Stimulated activated CD8-positive, alpha-beta memory T cell treated with anti-CD3 and anti-CD28 coated beads, Interleukin-15, amount 100 ng/mL, for 4 hours (primary cell): ENCODE measurements at places on chromosomes 13 and 19.
A peak's percentile ranks its signal among the peaks of the same experiment; 100 is the strongest.

GRCh38 chr13:85367887-85368286 lies 431.3 kb downstream of the SLITRK6 start:
- DNase-seq, result no peak

GRCh38 chr19:52343548-52343947 lies 7.5 kb downstream of the ZNF610 start:
- DNase-seq, result no peak

- DNase-seq, result no peak
Measured at GRCh38 chr19:50858886-50859285, 4.2 kb downstream of the KLK3 start.

DNA sequence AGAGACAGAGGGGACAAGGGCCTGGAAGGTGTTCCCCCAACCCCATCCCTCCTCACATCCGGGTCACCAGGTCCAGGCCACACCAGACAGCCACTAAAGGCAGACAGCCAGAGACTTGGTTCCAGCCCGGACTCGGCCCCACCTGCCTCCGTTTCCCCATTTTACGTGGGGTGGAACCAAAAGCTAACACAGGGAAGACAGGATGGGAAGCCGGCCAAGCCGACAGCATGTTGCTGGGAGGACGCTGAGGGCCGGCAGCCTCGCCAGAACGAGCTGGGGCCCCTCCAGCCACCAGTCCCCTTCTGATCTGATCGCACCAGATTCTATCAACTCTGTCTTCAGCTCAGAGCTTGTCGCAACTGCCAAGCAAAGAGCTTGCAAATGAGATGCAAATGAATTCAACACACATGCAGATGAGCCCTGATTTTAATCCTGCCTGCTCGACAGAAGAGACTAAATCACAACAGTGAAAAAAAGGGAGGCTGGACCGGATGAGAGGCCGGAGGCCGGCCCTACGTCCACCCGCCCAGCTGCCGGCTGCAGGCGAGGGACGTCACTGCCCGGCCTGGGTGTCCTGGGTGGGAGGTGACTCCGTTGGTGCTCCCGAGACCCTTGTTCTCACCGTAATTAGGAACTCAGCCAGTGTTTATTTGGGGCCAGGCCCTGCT lies 17.5 kb upstream of the SHC2 start:
- no peak for DNase-seq

- DNase-seq, result no peak
Measured at GRCh38 chr19:37914908-37915307, 7.9 kb downstream of the SIPA1L3 start.

DNA sequence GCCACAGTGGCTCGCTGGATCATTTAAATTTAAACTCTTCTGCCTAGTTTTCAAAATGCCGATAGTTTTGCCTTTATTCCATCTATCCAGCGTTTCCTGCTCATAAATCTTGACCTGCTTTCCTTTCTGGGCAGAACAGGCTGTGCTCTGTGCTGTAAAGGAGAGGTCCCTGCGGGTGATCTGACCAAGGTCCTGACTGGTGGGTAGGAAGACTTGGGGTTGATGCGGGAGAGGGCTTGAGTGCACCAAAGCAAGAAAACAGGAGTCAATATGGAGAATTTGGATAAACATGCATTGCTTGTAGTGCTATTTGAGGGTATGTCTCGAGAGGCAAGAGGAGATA lies 533.6 kb downstream of the MYO16 start:
- DNase-seq, result no peak

GRCh38 chr19:32866564-32867265 lies 2.9 kb downstream of the SLC7A9 start:
- no peak for DNase-seq

GRCh38 chr19:53545271-53546065 lies 7.5 kb downstream of the ZNF331 start:
- no peak for DNase-seq

DNA sequence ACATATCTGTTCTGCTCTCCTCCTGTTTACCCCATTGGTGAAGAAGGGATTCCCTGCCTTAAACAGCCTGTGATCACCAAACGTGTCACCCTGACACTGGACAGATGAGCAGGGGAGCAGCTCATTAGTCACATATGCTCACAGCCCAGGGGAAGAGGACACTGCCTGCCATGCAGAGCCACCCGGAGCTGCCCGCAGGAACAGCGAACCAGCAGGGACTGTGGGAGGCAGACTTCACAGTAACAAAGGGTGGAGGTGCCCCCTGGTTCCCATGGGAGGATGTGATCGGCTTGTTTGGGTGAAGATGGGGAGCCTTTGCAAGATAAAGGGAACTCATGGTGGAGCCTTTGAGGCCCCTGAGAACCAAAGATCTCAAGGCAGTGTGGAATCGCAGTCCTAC lies 88.6 kb upstream of the FARP1 start:
- DNase-seq, result no peak

GRCh38 chr13:62799038-62799535 lies 1383.4 kb upstream of the PCDH20 start:
- no peak for DNase-seq

GRCh38 chr13:30721936-30722335 lies 13.4 kb upstream of the ALOX5AP start:
- DNase-seq, result no peak

DNA sequence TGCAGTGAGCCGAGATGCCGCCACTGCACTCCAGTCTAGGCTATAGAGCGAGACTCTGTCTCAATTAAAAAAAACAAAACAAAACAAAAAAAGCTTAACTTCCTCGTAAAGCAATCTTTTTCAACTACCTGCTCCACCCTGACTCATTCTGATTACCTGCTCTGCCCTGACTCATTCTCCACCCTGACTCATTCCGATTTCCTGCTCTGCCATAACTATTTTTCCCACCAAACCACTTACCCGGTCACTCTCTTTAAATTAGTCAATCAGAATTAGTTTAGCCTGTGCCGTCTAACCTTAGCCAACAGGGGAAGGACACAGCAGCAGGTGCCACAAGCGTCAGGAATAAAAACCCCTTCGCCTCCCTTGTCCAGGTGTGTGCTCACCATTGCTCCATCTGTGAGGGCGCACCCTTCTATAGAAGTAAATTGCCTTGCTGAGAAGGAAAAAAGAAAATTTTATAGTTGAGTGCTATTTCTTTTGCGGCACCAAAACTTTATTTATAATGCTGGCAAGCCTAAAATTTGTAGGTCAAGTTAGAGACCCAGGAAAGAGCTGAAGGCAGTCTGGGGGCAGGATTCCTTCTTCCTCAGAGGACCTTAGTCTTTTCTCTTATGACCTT lies 1.7 kb upstream of the IFT88 start:
- DNase-seq, result no peak

GRCh38 chr19:1523412-1524286 lies at the start of gene PLK5:
Gene PLK5 (plus strand): TSS chr19:1524077. CDS start chr19:1526997, 2,920 bp downstream.
- DNase-seq, result no peak

DNA sequence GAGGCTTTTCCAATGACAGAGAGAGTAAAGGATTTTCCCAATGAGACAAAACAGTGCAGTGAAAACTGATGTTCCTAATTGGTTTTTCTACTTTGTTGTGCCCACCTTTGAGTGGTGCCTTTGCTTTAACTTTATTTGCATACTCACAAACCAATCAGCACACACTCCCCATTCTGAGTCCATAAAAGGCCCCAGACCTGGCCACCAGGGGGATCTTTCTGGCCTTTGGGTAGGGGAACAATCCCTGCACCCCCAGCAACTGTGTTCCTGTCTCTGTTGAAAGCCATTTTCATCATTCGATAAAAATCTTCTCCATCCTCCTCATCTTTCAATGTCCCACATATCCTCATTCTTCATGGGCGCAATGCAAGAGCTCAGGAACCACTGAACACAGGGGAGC lies 252.8 kb downstream of the B3GLCT start:
- DNase-seq, result no peak

GRCh38 chr19:920051-920864 lies 3.1 kb downstream of the KISS1R start:
- no peak for DNase-seq

DNA sequence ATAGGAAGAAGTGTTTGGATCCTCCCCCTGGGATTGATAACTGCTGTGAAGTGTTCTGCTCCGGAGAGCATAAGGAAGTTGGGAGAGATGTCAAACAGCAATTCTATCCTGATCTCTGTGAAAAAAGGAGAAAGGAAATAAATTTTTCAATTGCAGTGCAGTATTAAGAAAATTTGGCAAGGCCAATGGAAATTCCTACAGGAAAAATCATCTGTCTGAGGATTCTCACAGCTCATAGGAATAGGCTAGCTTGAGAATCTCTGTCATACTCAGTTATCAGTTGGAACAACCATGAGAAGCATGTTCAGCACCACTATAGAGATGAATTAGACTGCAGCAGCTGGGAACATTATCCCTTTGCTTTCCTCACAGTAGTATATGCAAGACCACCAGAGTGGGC lies 1238.9 kb upstream of the MIR17HG start:
- no peak for DNase-seq

DNA sequence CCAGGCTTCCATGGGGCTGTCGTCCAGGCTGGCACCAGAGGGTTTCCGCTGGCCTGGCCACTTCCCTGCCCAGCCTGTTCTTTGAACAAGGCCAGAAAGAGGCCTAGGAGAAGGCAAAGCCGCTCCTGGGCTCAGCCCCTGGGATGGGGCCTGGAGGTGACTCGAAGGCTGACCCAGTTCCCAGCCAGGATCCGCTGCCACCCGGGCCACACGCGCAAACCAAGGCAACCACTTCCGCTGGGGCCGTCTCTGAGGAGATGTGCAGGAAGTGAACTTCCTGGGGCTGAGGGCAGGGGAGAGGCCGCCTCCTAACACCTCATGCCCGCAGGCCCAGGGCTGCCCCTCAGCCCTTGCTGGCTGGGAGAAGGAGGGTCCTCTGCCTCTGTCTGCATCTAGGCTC lies 15.2 kb downstream of the PLEKHF1 start:
- DNase-seq, result peak; percentile 63

DNA sequence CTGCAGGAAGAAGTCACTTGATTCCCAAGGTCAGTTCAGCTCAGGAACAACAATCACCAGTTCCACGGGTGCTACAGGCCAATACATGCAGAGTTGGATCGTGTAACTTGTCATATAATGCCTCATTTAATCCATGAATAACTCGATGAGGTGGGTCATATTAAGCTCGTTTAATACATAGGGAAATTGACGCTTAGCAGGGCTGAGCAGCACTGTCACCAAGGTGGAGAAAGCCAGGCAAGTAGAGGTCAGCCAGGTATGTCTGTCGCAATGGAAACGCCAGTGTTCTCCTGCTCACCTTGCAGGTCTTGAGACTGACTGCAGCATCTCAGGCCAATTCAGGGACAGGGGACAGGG lies 52.3 kb downstream of the CCDC70 start:
- no peak for DNase-seq

GRCh38 chr13:99191900-99192399 lies 8.7 kb upstream of the UBAC2 start:
- no peak for DNase-seq

DNA sequence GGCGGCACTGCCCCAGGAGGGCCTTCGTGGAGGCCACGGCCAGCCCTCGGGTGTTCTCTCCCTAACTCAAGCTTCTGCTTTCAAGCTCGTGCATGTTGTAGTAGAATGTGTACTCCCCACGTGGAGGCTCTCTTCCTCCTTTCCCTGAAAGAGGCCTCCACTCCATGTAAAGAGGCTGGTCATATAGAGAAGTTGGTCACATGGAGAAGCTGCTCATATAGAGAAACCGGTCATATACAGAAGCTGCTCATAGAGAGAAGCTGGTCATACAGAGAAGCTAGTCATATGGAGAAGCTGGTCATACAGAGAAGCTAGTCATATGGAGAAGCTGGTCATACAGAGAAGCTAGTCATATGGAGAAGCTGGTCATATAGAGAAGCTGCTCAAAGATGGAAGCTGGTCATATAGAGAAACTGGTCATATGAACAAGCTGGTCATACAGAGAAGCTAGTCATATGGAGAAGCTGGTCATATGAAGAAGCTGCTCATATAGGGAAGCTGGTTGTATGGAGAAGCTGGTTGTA lies 152.5 kb downstream of the COL4A1 start:
- no peak for DNase-seq

GRCh38 chr19:16625163-16625958 lies 2.6 kb downstream of the MED26 start:
- DNase-seq, result no peak

- no peak for DNase-seq
Measured at GRCh38 chr19:8566855-8567254, 10.4 kb downstream of the MYO1F start.

GRCh38 chr19:14477418-14478112 lies 2.4 kb upstream of the PTGER1 start:
- DNase-seq, result no peak

DNA sequence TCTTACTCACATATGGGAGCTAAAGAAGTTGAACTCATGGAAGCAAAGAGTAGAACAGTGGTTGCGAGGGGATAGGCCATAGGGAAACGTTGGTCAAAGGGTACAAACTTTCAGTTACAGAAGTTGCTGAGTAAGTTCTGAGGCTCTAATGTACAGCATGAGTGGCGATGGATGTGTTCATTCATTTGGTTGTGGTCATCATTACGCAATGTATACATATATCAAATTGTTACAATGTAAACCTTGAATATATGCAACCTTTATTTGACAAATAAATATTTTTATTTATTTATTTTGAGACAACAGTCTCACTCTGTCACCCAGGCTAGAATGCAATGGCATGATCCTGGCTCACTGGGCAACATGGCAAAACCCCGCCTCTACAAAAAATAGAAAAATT lies 38.7 kb downstream of the ZIC5 start:
- DNase-seq, result no peak

DNA sequence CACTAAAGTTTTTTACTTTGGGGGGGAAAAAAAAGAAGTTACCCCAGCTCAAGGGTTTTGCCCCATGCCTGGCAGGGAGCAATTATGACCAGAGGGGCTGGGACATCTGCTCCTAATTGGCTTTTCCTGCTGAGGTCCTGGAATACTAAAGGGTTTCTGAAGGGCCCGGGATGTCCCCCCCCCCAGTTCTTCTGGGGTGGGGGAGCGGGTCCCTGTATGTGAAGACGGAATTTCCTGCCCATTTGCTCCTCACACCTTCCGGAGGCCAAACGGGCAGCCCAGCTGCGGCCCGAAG lies 1.1 kb upstream of the DLL3 start:
- DNase-seq, result no peak

DNA sequence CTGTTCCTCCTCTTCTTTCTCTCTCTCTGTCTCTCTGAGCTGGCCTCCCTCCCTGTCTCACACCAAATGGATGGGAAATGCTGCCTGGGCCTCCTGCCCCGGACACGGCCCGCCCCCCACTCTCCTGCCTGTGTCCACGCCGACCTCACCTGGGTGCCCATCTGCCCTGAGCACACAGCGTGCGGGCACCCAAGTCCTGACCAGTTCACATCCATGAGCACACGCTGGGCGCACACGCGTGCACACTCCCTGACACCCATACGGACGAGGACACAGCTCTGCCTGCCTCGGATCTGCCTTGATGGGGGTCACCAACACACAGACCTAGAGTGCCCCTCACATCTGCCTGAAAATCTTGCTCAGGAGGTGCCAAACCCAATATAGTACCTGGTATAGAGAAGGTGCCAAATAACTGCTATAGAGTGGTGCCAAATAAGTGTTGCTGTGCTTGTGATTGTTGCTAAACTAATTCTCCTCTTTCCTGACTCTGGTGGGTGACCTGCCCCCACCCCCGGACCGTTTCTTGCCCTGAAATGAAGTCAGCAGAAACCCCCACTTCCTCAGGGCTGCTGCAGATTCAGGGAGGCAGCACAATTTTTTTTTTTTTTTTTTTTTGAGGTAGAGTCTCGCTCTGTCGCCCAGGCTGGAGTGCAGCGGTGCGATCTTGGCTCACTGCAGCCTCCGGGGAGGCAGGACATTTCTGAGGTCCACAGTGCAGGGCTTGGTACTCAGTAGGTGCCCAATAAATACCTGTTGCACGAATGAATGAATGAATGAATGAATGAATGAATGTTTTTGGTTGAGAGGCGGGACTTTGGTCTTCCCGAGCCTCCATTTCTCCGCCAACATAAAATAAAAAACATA lies 4.6 kb downstream of the NFIC start:
- DNase-seq, result no peak

GRCh38 chr13:53052675-53053074 lies 24.1 kb downstream of the OLFM4 start:
- no peak for DNase-seq

GRCh38 chr19:16861834-16862233 lies 27.0 kb upstream of the F2RL3 start:
- no peak for DNase-seq
